ENCODE measurements at places on chromosomes 3 and 15.

- DNase-seq = no peak
Observed at GRCh38 chr3:124570232-124570631, 160.0 kb upstream of the UMPS start.

DNA sequence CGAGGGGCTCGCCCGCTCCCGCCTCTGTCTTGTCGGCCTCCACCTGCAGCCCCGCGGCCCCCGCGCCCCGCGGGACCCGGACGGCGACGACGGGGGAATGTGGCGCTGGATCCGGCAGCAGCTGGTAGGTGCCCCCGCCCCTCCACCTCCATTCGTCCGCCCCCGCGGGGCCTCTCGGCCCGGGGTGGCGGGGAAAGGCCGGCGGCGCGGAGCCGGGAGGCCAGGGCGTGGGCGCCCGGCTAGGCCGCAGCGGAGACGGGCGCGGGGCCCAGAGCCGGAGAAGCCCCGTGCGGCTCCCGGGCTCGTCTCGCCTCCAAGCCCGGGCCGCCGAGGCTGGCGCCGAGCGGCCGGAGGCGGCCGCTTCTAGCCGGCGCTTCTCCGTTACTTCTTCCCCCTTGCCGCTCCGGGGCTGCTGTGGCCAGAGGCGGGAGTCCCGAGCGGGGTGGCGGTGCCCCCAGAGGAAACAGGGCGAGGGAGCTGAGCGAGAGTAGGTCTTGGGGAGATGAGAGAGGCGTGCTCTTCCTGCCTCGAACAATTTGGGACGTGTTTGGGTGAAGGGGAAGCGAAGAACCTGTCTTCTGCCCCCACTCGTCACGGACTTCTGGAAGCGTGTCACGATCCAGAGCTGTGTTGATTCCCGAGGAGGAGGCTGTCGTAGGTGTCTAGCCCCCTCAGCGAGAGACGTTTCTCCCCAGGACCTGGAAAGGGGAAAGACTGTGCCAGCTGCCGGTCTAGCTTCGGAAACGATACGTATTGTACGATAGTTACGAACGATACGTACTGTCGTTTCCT lies 555 bp downstream of the ATP11B start:
- DNase-seq = peak; percentile 45

DNA sequence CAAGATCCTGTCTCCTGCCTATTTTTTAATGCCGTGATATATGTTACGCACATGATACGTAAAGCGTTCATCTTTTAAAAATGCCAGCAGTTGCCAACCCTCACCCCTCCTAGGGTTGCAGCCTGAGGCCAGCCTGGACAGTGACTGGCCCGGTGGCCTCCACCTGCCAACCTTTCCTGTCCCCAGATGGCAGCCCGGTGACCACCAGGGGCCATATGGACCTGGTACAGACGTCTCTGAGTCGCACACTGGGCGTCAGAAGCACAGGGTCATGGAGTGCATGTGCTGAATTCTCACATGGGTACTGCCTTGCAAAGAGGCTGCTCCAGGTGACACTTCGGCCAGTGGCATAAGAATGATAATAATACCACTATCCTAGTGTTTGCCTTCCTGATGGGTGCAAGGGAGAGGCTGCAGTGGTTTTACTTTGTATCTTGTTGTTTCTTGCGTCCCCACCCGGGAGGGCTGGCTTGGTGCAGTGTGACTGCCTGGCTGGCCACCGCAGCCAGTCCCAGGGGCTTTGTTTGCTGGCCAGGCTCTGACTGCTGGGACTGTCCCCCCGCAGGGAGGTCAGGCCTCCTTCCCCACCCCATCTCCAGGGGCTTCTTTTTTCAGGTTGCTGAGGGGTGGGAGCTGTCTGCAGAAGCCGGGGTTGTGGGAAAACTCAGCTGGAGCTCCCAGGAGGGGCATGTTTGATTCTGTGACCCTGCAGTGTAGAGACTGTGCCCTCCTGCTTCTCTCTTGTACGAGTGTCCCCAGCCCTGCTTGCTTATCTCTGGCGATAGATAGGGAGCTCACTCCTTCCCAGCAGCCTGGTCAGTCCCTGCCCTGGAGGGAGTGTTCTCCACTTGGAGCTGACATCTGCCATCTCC lies 16.9 kb downstream of the FBLN2 start:
- DNase-seq = no peak

- no peak for DNase-seq
Observed at GRCh38 chr3:188868803-188869202, 303.0 kb upstream of the TPRG1 start.

DNA sequence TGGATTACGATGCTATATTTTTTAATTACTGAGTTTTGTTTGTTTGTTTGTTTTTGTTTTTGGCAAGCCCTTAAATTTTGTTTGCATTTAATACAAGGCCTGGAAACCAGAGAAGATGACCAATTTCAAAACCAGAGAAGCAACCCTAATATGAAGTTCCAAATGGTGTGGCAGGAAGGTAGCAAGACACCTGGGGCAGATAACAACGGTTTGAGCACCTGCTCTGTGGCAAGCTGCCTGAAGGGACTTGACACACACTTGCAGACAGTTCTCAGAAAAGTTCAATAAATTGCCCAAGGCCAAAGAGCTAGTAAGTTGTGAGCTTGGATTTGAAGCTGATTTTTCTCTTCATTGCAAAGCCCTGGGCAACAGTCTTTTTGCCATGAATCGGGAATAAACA lies 151.2 kb upstream of the UBE2E1 start:
- DNase-seq = no peak

DNA sequence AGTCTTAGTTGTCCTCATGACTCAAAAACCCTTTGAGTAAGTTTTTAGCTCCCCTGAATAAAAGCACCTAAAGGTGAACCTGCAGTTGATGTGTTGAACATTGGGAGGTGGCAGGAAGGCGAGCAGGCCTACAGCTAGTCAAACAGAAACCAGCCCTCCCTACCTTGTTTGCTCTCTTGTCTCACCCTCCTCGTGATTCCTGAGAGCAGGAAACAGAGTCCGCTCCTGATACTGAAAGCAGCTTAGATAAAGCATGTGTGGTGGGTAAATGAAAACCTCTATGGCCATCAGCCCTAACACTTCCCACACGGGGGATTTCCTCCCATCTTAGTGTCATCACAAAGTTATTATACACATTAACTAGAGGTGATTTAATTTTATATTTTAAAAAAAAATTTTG lies 21.8 kb upstream of the CLDN18 start:
- no peak for DNase-seq

GRCh38 chr3:24196526-24196925 lies 251.4 kb downstream of the NR1D2 start:
- peak; percentile 49 for DNase-seq

DNA sequence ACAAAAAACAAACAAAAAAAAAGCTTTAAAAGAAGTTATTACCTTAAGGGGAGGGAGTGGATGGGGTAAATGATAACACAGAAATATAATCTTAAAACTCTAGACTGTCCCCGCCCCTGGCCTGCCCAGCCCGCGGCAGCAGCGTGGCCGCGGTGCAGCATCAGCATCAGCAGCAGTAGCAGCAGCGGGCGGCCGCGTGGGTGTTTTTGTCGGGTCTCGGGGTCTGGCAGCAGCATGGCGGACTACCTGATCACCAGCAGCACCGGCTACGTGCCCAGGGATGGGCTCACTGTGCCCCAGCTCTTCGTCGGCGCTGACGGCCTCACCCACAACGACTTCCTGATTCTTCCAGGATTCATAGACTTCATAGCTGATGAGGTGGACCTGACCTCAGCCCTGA lies 80.0 kb upstream of the ANKRD28 start:
- no peak for DNase-seq

DNA sequence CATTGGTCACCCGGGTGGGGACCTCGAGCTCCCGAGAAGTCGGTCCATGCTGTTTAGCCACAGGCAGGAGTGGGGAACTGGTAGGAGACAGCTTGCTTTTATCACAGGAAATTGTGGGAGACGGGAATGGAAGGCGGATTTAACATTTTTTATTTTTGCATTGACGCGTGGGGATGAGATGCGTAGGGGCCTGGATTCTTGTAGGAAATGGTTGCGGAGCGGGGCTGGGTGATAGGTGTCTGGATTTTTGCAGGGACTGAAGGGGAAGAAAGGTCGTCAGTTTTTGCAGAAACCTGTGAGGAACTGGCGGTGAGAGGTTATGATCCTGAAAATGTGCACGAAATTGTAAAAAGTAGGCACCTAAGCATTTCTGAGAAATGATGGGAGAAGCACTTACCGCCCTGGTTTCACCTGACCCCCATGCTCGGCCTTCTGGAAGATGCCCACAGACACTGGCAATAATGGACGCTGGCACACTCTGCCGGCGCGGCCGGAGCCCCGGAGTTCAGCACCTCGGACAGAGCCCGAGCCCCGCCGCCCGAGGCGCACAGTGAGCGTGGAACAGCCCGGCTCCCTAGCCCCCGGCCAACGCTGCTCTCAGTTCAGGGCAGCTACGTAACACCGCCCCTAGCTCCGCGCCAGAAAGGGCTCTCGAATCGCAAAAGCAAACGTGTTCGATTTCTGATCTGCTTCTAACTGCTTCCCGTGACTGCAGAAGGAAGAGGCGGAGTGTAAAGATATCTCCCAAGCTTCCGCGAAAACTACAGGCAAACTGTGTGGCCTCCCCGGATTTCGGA lies 928 bp downstream of the ANKRD34C start:
- DNase-seq = peak; percentile 28

GRCh38 chr3:150544726-150545125 lies 1.6 kb downstream of the SERP1 start:
- DNase-seq = peak; percentile 29

GRCh38 chr15:47640901-47641300 lies 76.4 kb upstream of the SEMA6D start:
- no peak for DNase-seq

DNA sequence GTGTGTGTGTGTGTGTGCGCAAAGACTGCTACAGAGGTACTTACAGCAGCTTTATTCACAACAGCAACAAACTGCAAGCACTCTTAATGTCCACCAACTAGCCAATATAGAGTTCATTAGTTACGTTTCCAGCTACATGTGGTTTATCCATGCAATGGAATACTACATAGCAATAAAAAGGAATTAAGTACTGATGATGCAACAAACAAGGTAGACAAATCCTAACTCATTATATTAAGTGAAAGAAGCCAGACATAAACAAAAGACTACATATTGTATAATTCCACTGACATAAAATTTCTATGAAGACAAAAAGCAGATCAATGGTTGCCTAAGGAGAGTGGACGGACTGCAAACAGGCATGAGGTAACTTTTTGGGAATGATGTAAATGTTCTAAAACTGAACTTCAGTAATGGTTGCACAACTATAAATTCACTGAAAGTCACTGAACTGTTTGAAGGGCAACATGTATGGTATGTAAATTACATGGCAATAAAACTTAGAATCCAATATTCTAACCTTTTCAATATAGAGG lies 433.7 kb downstream of the SHQ1 start:
- DNase-seq = no peak

GRCh38 chr3:19749448-19750017 lies 184.5 kb downstream of the EFHB start:
- no peak for DNase-seq

- DNase-seq = no peak
Observed at GRCh38 chr3:41188306-41188705, 11.0 kb upstream of the CTNNB1 start.

GRCh38 chr3:99865321-99865720 lies 47.7 kb downstream of the CMSS1 start:
- peak; percentile 94 for DNase-seq

- DNase-seq = no peak
Observed at GRCh38 chr3:142944342-142944741, 19.1 kb downstream of the PAQR9 start.

DNA sequence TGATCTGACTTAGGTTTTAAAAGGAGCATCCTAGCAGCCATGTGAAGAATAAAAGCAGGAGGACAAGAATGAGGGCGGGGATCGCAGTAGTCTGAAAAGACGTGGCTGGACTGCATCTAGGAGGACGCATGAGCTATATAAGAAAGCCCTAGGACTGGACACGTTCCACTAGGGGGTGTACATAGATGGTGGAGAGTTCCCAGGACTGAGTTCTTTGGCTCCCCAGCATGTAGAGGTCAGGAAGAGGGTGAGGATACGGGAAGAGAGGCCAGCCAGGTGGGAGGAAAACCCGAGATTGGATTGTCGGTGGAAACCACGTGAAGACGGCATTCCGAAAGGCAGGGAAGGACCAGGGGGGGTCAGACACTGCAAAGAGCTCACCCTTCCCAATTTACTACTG lies 64.2 kb upstream of the CFAP161 start:
- DNase-seq = no peak

DNA sequence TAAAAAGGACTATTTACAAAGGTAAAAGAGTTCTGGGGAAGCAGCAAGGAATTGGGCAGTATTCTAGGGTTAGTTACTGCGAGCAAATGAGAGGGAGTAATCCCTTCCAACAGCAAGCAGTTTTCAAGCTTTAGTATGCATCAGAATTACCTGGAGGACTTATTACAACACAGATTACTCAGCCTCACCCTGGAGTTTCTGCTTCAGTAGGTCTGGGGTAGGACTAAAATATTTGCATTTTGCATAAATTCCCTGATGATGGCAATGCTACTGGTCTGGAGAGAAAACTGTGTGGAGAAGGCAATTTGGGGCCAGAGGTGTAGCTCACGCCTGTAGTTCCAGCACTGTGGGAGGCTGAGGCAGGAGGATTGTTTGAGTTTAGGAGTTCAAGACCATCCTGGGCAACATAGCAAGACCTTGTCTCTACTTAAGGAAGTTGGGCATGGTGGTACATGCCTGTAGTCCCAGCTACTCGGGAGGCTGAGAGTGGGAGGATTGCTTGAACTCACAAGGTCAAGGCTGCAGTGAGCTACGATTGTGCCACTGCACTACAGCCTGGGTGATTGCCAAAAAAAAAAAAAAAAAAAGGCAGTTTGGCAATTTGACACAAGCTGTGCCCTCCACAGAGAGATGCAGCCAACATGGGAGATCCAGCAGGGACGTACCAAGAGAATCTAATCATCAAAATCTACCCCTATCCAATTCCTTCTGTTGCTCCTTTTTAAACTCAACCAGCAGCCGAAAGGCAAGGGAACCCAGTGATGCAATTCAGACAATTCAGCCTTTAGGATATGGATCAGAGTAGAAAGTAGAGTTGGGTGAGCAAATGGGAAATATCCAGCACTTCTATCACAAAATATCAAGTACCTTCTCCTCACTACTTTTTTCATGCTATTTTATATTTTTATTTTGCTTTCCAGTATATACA lies 27.1 kb upstream of the AP4E1 start:
- DNase-seq = no peak

- peak; percentile 46 for DNase-seq
Observed at GRCh38 chr3:121707531-121708273, 41.8 kb downstream of the GOLGB1 start.

GRCh38 chr3:11438646-11439045 lies 166.4 kb downstream of the ATG7 start:
- DNase-seq = peak; percentile 74

- DNase-seq = no peak
Observed at GRCh38 chr15:49436751-49437150, 13.7 kb downstream of the FGF7 start.

- no peak for DNase-seq
Observed at GRCh38 chr3:4138786-4139431, 164.3 kb upstream of the SETMAR start.

DNA sequence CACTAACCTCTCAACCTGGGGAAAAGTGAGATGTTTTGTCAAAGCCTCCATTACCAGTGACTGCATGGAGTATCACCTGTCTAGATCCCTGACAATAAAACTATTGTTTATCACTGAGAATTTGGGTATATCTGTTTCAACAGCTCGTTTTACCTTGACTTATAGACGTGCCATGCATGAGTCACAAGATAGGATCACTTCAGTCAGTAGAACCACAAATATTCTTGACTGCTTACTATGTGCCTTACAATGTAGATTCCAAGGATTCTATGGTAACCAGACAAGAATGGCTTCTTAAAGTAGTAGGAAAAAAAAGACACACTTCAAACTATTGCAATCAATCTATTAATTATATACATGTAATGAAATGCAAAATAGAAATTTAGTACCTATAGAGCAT lies 55.7 kb upstream of the GRM7 start:
- no peak for DNase-seq
